ENCODE measurements at places on chromosomes 2 and 18.

- peak; percentile 84 for DNase-seq
Observed at GRCh38 chr2:142130111-142131009, 456 bp downstream of the LRP1B start.

GRCh38 chr2:95531254-95531771, 46.8 kb upstream of the TRIM43B start:
- DNase-seq: no peak

DNA sequence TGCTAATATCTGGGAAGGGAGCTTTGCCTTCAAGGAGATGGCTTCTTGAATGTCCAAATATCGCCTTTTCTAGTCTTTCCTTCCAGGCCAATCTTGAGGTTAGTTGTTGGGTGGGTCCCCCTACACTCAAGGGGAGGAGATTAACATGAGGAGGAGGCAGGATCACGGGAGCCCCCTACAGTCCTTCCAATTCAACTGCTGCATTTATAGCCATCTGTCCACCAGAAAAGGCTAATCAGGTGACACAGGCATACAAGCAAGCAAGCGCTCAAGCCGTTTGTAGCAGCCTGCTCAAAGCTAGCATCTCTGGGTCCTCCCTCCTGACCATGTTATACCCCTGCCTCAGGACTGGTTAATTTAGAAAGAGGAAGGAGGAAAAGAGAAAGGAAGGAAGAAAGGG, 87.6 kb downstream of the MRPS9 start:
- peak; percentile 83 for DNase-seq

- DNase-seq: peak; percentile 67
Observed at GRCh38 chr18:7946734-7947377, 379.7 kb downstream of the PTPRM start.

DNA sequence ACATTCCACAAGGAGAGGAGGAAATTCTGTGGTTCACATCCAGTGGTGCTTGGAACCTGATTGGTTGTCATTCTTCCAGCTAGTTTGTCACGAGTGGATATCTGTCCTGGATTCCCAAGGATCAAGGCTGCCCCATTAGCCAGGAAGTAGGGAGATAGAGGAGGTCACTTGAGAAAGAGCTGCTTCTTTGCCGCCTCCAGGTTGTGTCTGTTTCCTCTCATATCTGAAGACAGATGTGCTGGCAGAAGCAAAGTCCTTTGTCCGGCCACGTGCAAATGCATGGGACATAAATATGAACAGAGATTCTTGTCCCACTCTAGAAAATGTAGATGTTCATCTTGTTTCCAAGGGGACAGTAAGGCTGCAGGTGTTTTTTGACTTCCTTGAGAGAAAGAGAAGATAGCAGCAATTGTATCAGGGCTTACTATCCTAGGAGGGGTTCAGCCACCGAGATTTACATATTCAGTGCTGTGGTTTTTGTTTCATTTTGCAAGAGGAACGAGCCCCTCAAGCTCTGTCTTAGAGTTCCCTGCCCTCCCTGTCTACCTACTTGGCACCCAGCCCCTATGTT, 174.4 kb downstream of the RPIA start:
- no peak for DNase-seq

- DNase-seq: no peak
Observed at GRCh38 chr18:66994790-66995189, 390.9 kb upstream of the CDH19 start.

- no peak for DNase-seq
Observed at GRCh38 chr2:118148133-118148532, 59.9 kb downstream of the INSIG2 start.

- no peak for DNase-seq
Observed at GRCh38 chr2:43305517-43305916, 79.1 kb upstream of the ZFP36L2 start.

DNA sequence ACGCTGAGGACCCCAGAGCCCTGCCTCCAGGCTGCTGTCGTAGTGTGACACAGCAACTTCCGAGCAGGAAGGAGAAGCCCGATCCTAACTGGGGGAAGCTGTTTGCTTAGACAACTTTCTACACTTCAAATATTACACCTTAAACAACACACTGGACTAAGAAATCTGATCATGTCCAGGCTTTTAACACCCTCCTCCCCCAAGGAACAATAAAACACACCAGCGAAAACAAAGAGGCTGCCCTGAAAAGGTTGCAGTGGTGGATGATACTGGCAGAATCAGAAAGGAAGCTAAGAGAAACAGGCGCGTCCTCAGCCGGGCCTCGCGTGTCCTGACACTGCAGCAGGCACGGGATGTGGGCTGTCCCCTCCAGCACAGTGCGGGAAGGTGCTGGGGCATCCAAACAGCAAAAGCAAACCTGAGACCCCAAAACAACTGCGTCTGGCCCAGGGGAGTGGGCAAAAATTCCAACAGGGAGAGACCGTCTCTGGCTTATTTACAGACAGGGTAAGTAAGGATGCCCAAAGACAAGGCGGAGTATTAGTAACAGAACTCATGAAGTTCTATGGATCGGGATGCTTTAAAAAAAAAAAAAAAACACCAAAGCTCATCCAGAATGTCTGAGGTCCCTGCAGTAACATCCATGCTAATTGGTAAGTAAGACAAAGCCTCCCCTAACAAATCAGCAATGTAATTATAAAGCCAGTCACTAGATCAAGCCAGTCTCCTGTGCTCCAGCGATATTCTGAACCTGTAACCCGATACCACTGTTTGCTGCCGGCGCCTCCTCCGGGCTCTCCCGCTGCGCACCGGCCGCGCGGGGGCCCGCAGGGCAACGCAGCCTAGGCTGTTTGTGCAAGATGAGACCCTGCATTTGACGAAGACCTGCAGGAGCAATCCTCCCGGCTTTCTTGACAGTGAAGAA, 9.0 kb downstream of the SERTAD2 start:
- peak; percentile 90 for DNase-seq

DNA sequence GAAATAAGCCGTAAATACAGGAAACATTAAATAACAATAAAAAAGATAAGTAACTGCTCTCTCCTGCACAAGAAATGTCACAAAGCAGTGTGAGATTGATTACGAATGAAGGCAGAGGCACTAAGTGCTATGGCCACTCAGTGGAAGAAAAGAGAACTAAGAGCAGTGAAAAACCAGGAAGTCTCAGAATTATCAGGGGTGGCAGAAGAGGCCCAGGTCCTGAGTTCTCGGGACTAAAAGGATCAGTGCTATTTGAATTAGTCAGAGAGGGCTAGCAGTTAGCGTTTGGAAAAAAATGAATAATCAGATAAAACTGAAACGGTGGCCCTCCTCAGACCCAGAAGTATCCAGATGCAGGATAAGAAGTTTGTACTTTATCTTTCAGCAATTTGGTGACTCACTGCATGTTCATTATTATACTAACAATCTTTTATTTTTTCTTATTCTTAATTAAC, 367.1 kb downstream of the ZEB2 start:
- DNase-seq: no peak

DNA sequence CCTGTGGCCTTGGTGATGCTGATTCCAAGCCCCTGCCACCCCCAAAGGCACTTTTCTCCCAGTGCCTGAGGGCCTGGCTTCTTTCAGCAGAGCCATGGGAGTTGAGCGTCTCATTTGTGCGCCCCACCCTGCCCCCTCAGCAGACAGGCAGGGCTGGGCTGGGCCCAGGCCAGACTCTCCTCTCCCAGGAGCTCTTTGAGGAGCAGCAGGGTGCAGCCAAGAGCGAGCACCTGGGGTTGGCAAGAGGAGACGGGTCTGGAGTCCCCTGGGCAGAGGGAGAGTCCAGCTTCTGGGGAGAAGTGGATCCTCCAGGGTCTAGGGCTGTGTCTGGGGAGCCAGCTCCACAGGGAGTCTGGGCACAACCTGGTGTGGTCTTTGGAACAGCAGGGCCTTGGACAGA, 21.2 kb downstream of the NPPC start:
- no peak for DNase-seq

GRCh38 chr2:3458396-3459184, 60.7 kb downstream of the ADI1 start:
- DNase-seq: no peak

DNA sequence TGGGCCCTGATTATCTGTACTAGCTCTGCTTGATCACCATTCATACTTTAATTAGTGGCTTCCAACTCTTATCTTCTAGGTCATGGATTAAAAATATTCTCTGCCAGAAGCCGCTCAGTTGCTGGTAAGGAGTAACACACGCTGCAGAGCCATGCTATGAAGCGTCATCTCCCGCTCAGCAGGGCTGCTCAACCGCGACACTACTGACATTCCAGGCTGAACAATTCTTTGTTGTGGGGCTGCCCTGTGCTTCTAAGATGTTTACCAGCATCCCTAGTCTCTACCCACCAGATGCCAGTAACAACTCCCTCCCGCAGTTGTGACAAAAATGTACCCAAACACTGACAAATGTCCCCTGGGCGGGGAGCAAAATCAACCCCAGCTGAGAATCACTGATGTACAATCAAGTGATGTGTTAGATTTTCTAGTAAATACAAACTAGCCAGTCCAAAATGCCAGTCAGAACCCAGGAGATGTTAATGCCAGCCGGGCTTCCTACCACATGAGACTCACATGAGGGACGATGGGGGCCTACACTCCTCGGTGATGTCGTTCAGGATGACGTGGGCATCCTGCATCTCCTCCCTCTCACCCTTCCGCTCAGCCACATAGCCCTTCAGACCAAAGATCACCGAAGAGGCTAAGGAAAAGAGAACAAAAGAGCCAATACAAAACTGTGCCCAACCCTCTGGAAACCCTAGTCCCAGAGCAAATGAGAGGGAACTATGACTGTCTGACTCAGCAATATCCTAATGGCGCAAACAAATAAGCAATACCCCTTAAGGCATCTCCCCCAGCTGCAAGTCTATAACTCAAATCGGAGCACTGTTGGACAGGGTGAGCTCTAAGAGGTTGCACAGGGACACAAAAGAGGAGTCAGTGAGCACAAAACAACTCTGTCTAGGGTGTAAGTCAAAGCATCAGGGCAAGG, 15.6 kb downstream of the ILKAP start:
- no peak for DNase-seq

- DNase-seq: no peak
Observed at GRCh38 chr2:241195506-241196130, 7.1 kb downstream of the ANO7 start.

DNA sequence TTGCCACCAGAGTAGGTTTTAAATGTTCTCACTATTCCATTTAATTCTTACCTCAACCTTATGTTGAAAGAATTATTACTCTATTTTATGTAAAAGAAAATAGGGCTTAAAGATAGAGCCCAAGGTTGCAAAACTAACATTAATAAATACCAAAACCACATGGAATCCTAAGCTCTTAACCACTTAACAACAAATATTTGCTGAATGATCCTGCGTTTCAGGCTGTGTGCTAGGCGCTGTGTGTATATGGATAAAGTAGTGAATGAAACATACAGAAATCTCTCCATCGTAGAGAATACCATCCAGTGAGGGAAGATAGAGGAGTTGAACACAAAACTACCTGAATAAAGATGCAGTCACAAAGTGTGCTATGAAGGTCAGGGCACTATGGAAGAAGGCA, 485.1 kb downstream of the THSD7B start:
- DNase-seq: no peak

DNA sequence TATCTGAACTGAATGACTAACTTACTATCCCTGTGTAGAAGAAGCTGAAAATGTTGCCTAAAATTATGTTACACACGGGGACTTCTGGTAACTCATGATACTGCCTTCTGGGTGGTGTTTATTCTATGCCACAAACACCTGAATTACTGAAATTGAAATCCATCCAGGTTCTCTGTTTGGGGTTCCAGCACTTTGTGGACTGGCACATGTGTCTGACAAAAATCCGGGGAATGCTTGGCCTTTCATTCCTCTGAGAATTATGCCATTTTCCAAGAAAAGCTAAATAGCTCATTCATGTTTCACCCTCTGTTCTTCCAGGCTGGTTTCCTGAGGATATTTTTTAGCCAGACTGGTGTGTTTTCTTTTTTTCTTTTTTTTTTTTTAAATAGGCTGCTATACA, 59.5 kb upstream of the POU3F3 start:
- DNase-seq: no peak

DNA sequence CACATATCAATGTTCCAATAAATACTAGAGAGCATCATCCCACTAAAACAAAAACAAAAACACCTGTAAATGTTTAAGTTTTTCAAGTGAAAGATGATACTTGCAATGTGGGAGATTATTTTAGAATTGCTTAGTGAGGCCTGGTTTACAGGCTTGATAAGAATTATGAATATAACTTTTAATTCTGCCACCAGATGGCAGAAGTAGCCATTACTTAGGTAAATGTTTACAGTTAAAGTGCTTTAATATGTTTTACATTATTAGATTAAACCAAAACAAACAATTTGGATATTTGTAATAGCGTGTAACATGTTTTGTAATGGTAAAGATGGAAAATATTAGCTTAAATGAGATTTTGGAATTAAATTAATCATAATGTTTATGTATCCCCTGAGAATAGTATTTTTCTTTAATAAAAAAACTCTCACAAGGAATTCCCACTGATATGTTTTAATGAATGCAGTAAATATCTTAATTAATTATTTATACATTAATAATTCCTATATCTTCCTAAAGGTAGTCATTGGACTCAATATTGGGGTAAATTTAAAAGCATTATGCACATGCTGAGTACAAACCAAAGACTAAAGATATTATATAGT, 522.0 kb downstream of the SPAG16 start:
- DNase-seq: peak; percentile 59

DNA sequence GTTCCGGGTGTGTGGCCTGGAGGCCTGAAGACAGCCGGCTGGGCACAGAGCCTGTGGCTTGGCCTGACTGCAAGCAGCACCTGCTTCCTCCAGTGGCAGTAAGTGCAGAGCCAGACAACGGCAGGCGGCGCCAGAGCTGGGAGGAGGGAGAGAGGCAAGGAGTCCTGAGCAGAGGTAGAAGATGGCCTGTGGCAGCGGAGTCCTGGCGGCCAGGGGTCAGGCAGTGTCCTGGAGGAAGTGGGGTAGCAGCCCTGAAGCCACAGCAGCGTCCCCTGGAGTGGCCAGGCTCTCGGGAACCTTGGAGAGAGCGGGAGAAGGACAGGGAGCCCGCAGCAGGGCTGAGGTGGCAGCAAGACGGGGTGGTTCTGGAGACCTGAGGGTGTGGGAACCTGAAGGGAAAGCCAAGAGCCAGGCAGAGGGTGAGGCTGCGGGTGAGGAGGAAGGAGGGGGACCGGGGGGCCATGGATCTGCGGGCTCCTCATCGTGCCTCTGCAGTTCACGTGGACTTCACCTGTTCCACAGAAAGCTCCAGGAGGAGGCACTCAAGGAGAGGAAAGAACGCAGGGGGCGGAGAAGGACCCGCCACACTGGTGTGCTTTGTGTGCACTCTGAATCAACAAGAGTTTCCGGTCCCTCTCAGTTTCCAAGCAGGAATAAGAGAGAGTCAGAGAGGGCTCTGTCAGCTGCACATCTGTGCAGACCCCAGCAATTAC, 85.9 kb downstream of the USP40 start:
- DNase-seq: no peak

GRCh38 chr2:57862153-57862552, 184.5 kb upstream of the VRK2 start:
- peak; percentile 36 for DNase-seq

GRCh38 chr2:129887688-129888266, 91.7 kb upstream of the RAB6C start:
- no peak for DNase-seq

GRCh38 chr18:59501920-59502273, 142.8 kb upstream of the LMAN1 start:
- peak; percentile 20 for DNase-seq

GRCh38 chr2:152846697-152847470, 128.5 kb downstream of the ARL6IP6 start:
- DNase-seq: peak; percentile 78
